ENCODE measurements at places on chromosomes 7 and 10.

DNA sequence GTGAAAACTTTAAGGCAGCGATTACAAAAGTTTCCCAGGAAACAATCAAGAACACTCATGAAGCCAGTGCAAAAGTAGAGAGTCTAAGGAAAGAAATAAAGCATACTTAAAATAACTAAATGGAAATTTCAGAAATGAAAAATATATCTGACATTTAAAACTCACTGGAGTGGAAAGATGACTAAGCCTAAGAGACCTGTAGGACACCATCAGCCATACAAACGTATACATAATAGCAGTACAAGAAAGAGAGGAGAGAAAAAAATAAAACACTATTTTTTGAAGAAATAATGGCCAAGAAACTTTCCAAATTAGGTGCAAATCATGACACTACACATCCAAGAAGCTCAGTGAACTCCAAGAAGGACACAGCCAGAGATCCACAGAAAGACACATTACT, 5.4 kb upstream of the AKR1D1 start:
- DNase-seq: no peak

DNA sequence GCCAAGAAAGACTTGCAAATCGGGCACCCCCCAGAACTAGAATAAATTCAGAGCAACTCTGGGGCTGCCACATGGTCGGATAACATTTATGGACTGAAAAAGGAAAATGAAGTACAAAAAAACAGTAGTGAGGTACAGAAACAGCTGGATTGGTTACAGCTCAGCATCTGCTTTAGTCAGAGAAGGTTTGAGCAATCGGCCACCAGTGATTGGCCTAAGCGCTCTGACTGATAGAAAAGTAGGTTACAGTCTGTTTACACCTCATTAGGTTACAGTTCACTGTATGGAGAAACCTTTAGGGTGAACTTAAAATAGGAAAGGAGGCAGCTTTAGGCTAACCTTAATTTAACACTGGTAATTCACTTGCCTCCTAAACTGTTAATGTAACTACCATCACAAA, 102.0 kb upstream of the DKK1 start:
- no peak for DNase-seq

- DNase-seq: no peak
These were observed 61.0 kb downstream of the MEOX2 start for GRCh38 chr7:15625466-15625865.

DNA sequence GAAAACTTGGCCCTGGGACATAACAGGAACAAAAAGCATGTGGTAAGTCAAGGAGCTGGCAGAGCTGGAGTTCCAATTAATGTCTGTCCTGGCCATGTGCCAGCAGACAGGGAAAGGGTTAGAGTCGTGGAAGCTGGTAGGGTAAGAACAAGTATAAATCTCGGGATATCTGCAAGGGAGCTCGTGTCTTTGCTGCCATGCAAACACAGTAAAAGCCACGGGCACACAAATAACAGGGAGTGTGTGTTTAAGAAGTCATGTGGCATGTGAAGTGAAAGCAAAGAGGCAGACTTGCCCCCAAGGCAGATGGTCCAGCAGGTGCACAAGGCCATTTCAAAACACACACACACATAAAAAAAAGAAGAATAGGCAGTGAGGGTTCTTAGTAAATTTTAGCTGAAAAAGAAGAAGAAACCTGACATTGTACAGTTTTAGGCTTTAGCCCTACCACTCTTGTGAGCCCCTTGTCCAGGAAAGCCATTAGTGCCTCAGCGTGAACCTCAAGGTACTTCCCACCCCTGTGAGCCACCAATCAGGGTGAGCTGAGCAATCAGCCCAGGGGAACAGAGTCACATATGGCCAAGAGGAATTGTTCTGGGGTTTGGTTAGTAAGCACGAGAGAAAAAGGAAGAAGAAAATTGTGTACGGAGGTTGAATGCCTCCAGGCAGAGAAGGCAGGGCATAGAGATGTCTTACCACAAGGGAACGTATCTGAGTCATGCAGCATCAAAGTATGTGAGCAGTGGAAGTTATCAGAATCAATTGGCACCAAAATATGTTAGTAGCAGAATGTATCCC, 32.8 kb upstream of the ARHGAP12 start:
- peak; percentile 38 for DNase-seq

DNA sequence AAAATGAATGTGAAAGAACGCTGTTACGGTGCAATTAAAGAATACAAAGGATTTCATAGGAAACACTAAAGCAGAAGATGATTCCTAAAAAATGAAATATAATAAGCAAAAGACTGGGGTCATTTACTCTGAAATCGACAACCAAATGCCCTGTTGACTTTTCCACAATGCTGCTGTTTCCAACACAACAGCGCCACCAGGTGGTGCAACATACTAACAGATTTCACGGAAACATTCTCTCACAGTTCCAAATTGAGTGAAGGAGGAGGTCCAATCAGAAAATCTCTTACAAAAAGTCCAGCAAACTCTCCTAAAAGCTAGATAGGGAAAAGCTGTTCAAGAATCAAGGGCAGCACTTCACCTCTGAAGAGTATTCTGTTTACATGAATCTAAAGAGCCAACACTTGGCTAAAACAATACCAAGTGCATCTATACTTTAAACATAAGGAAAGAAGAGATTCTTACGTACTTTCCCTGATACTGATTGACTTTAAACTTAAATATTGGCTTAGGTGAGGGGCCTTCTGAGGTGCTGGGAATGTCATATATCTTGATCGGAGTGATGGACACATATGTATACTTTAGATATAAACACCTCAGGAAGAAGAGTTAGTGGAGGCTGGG, 55.9 kb downstream of the UPF2 start:
- peak; percentile 33 for DNase-seq

DNA sequence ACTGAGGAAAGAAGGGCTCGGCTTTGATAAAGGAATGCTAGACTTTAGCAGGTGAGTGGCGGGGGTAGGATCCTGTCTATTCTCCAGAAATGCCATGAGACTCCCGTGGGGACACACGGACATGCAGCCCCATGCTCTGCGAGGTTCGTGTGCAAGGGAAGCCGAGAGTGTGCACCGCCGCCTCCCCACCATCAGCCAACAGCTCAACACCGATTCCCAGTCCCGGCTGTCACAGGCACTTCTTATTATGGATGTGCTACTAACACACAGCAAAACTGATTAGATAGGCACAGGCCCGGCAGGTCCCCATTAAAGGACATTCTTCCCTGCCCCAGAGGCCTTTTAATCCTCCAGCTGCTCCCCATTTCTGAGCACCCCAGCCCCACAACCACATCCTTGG, 154.4 kb downstream of the PRKAG2 start:
- no peak for DNase-seq

GRCh38 chr10:88116481-88116880, 253.1 kb downstream of the PTEN start:
- no peak for DNase-seq

DNA sequence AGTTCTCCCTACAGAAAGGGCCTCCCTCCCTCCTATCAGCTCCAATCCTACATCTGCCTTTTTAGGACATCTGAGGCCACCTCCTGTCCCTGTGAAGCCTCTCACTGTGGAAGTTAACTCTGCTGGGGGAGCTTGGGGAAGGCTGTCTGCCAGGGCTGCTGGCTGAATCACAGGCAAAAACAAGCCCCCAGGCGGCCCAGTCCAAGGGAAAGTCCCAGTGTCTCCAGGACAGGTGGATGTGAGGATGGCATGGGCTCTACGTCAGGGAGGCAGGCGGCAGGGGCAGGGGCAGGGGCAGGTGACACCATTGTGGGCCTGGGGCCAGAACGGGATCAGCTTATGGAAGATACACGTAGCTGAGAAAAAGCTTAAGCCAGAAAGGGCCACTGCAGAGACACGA, 240.2 kb downstream of the MAD1L1 start:
- no peak for DNase-seq

DNA sequence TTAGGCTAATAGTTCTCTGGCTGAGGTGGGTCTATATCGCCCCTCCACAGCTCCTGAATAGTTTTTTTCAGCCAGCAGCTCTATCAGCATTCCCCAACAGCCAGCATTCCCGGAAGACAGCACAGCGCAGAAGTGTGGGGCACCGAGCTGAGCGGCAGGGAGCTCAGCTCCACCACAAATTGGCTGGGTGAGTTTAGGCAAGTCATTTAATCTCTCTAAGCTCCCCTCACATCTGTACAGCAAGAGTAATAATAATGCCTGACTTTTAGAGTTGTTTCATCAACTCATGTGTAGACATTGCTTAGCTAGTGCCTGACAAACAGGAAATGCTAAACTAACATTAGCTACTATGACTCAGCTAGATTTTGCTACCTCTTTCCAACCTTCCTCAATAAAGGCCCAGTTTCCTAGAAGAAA, 247.9 kb upstream of the PTN start:
- no peak for DNase-seq

DNA sequence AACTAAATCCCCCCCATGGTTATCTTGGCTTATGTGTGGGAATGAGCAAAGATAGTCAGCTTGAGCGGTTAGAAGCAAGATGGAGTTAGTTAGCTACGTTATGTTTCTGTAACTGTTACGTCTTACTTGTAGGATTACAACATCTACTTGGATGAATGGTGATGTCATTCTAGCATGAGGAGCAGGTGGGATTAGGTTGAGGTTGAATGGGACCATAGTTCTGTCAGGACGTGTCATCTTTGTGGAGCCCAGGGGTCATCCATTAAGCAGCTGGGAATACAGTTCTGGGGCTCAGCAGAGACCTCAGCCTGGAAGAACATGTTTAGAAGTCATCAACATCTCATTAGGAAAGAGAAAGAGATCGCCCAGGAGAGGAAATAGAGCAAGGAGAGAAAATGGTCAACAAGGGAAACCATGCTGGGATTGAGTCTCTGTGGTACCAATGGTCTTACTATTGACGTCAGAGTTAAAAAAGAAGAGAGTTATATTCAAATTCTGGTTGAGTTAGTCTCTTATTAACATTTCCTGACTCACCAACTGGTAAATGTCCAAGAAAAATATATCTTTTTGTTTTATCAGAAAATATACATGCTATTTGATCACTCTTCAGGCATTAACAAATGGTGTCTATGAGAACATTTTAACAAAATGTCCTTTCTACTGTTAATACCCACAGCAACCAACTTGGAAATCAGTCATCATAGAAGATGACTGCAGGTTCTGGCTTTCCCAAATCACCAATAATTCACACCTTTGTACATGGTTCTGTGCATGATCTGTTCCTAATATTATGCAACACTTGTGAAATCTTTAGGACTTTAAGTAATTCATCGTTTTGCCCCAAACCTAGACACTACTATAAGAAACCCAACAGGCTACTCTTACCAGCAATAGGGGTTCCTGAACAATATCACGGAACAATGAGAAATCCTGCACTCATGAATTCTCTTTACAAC, 96.9 kb downstream of the KIAA1217 start:
- no peak for DNase-seq

- DNase-seq: no peak
These were observed 1.2 kb upstream of the LSM8 start for GRCh38 chr7:118182593-118183427.

DNA sequence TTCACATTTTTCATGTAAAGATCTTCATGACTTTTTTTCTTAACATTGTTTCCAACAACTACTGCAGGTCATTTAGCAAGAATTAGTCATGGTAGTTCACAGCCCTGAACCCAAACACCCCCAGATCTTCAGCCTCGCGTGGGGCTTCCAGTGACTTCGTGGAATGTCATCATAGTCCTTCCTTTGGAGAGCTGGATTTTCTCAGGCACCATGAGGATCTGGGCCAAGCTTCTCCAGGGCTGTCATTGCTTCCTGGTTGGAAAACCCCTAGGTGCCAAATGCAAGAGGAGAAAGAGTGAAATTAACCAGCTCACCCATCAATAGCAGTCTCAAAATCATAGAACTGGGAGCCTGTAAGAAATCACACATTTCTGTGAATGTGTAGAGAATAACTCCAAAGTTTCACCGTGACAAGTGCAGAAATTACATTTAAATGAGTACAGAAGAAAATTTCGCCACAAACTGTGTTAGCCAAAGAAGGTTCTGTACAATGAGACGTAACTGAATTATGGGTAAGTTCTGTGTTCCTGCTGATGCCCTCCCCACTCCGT, 175.4 kb downstream of the CELF2 start:
- DNase-seq: no peak

DNA sequence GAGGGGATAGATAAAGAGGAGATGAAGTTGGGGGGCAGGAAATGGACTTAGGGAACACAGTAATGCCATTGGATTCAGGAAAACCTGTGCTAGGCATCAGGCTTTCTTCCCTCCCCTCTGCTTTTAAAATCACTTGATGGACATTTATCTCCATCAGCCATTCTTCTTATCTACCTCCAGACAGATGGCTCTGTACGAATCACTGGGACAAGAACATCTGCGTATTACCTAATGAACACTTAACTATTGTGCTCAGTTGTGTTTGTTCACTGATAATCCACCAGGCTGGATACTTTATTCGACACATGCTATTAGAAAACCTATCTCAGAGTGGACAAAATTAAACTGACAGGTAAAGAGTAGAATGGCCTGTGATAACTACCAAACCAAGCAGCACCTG, 40.0 kb downstream of the TNKS2 start:
- peak; percentile 1 for DNase-seq

GRCh38 chr10:116815641-116816415, 33.5 kb upstream of the ENO4 start:
- no peak for DNase-seq

DNA sequence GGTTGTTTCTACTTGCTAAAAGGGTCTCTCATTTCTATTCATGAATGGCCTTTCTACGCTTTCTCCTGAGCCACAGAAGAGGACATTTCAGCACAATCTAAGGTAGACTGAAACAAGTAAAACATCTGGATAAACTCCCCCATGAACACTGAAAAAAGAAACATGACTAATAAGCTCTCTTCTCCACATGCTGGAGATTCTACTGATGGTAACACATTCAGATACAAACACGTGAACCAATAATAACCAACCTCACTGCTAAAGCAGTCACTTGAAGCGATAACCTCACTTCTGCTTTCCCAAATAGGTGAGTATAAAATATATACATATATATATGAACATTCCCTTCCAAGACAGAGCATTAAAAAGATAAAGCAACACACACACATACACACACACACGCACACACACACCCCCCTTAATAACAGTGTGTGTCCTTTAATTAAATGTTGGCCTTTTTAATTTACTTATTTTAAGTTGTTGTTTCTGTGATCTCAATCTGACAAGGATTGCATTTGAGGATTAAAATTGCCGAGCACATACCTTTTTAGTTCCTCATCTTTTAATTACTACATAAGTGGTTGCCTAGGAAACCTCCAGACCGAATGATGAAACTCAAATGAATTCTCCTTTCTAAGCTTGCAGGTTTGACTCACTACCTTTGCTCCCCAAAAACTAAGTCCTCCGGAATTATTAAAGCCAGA, 292.4 kb upstream of the KLF14 start:
- DNase-seq: no peak

DNA sequence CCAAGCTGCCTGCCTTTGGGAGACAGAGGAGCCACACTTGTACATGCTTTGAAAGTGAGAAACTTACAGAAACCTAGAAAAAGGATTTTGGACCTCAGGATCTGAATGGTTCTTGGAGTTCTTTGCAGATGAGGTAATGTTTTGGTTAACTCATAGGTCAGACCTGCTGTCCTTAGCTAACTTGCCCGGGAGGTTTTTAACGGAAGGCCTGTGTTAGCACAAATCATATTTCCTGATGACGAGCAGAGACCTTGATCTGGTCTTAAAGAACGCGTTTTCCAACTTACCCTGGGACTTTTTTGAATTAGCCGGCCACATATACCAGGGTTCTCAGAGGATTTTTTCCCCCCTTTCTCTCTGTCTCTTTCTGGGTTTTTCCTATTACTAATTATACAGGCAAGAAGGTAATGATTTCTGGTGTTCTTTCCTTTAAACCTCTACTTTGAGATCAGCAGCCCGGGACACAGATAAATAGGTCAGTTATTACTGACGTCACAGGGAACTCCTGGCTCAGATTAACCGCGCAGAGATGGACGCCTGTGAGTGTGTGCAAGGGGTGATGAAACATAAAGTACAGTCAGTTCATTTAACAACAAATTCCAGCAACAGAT, 101.7 kb upstream of the KLF6 start:
- no peak for DNase-seq

Measured in NCI-H2171 (cell line).